ENCODE measurements at places on chromosomes 6 and 20.

GRCh38 chr20:64220891-64221527 is 34.5 kb upstream of the PCMTD2 start:
- DNase-seq: no peak

- no peak for DNase-seq
Measured at GRCh38 chr6:129312880-129313279, 397.1 kb downstream of the ARHGAP18 start.

DNA sequence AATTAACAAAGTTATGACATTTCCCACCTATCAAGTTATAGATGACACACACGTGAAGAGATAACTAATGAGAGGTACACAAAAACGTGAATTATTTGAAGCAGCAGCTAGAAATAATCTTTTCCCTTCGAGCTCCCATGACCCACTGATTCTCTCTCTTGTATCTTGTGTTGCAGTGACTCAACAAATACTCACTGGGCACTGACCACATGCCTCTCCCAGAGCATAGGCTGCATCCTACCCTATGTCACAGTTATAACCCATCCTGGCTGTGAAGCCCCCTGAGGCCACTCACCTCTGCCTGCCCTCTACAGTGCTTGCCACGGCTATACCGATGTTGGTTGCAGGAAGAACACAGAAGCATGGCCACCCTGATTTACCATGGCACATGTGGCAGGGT is 91.8 kb downstream of the INSM1 start:
- DNase-seq: no peak

- no peak for DNase-seq
Measured at GRCh38 chr20:57283860-57284259, 17.4 kb upstream of the BMP7 start.

- peak; percentile 82 for DNase-seq
Measured at GRCh38 chr6:31897612-31898382, at the start of gene EHMT2. TSS of gene EHMT2 (minus strand) at chr6:31897698. CDS start at chr6:31897677, 21 bp downstream.

GRCh38 chr6:10414756-10415616 is at the start of gene TFAP2A:
TSS of gene TFAP2A (minus strand) at chr6:10415074. CDS start at chr6:10414991, 83 bp downstream.
- DNase-seq: no peak

- peak; percentile 79 for DNase-seq
Measured at GRCh38 chr6:136607932-136608772, 57.9 kb upstream of the MAP7 start.

DNA sequence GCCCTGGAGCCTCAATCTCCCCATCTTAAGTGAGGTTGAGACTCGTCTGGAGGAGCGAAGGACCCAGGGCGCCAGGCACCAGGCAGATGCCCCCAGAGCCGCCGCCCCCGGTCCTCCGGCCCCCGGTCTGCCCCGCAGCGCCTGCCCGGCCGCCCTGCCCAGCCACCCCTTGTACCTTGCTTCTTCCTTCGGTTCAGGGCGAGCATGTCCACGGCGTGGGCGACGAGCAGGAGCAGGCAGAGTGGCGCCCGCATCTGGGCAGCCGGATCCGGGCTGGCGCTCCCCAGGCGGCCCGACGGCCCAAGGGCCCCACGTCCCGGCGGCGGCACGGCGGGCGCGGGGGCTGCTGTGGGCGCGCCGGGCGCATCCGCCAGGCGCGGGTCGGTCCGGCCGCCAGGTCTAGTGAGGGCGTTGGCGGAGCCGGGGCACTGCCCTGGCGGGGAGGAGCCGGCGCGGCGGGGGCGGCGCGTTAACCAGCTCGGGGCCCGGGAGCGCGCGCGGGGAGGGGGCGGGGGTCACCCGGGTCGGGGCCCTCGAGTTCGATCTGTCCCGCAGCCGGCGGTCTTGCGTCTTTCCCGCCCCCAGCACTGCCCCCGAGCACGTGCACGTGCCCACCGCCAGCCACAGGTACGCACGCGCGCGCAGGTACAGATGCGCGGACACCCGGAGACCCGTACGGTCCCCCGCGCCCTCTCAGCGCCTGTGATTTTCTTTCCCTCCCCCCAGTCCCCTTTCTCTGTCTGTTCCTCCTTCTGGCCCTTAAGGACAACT is at the start of gene RSPO4:
Gene RSPO4, minus strand, starts transcription at position 401 of the 771 bp plus-strand sequence. Its CDS starts 147 bp downstream, at position 254.
- DNase-seq: no peak

GRCh38 chr6:72999995-73000394 is 225.3 kb downstream of the KHDC1L start:
- DNase-seq: no peak

DNA sequence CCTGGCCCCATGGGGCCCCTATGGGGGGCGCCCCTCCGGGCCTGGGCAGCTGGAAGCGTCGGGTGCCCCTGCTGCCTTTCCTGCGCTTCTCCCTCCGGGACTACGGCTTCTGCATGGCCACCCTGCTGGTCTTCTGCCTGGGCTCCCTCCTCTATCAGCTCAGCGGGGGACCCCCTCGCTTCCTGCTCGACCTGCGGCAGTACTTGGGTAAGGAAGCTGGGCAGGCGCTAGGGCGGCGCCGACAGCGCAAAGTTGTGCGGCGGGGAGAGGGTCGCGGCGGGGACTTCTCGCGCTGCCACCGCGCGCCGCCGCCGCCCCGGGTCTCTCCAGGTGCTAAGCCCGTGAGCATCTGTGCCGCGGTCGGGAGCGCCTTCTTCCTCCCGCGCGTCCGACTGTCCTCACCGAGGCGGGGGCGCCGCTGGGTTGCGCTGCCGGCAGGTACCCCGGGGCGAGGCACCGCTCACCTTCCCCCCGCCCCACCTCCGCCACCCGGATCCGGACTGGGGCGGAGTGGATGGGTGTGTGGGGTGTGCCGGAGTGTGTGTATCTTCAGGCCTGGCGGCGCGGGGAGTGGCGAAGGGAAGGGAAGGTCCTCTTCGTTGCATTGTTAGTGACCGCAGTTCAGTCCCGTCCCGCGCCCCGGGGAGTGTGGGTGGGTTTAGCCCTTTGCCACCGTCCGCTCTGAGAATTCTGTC is 788 bp downstream of the UST start:
- peak; percentile 58 for DNase-seq

DNA sequence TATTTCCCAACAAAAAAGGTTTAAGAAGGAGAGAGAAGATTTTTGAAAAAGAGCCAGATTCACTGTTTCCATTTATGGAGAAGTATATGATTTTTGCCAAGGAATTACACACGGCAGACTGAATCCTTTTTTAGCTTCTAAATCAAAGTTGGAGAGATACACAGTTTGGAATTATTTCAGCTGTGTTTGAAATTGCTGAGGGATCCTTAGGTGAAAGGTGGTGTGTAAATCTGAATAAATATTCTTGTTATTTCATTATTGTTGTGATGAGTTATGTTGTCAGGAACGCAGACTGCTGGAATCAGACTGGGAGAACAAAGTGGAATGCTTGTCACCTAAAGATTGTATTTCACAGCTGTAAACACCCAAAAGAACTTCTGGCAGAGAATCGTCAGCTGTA is 168.5 kb upstream of the AKIRIN2 start:
- no peak for DNase-seq

- no peak for DNase-seq
Measured at GRCh38 chr6:114042267-114043016, 71.5 kb upstream of the HDAC2 start.

GRCh38 chr6:71544028-71544427 is 255.4 kb downstream of the OGFRL1 start:
- no peak for DNase-seq

DNA sequence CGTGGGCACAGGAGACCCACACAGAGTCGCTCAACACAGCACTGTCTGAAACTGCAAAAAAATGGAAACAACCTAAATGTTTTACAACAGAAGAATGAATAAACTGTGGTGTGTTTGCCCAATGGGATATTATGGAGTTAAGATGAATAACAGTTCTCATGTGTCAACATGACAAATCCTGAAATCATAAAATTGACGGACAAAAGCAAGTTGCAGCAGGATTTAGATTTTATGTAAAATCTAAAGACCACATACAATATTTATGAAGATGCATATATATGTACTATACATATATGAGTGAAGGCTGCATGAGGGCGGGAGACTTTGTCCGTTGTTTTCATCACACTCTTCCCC is 79.7 kb downstream of the GRM4 start:
- DNase-seq: no peak

DNA sequence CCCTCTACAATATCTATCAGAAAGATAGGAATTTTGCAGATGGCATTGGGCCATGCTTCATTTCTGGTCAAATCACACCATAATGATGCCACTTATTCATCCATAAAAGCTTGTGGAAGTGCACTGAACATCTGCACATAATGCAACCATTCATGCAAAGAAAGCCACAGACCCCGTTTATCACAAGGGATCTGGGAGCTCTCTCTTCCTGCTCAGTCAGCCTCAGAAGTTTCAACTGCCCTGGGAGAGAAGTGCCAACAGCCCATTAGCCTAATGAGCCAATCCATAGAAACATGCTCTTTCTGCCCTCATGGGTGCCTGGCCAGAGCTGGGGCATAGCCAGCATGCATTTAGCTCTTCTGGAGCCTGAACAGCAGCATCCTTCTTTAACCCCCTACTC is 85.8 kb downstream of the SLC35F1 start:
- no peak for DNase-seq

DNA sequence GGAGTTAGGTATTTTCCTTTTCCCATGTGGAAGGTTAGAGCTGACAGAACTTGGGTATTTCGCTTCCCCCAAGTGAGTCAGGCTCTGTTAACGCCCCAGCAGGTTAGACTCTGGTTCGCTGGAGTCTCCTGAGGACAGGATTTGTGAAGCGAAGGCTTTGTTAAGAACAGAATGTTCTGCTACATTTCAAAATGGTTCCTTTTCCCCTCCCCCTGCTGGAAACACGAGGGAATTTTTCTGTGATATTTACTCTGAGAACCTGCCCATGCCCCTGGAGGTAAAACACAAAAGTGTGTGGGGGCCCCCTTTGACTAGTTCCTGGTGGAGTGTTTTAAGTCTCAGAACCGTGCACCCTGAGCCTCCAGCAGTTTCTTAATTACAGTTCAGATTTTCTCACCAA is 731.4 kb upstream of the CITED2 start:
- no peak for DNase-seq

DNA sequence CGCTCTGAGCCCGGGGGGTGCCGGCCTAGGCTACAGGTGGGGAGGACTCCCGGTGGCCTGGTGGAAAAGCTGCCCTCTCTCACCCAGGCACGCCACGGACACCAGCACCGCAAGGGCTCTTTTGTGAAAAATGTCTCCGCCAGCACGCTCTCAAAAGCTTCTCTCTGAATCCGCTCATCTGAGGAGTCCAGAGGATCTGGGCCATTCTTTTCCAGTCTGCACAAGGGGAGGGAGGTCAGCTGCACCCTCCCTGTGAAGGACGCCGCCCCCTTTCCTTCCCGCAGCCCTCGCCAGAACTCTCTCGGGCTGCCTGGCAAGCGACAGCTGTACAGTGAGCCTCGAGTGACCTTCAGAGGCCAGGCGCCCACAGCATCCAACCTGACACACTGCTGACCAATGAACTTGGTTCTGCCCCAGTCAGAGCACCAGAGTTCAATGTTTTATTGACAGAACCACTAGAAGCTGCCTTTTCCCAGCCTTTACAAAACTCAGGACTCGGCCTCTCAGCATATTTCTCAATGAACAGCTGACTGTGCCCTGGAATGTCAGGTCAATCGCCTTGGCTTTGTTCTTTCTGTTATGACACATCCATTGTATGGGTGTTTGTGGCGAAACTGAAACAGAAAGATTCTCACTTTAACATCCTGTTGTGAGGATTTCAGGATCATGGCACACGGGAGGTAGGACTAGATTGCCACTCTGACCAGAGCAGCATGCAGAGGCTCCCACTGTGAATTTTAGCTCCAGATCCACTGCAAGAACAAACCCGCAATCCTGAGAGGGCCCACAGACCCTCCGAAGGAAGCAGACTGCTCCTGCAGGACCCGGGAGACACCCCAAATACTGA is 26.7 kb downstream of the SERPINB9 start:
- no peak for DNase-seq

DNA sequence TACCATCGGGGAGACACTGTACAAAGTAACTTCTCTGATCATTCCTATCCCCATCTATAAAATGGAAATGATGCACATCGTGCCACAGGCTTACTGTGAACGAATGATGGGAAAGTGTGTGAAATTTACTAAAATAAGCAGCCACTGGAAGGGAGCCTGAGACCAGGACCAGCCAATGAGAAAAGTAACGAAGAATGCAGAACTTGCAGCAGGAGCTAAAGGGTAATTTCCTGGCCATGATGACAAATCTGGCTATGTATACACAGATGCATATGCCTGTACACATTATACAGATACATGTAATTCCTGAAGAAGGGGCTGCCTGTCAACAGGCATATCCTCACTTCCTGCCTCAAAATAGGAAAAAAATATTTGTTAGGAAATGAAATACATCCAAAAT is 47.4 kb downstream of the GMDS start:
- no peak for DNase-seq

DNA sequence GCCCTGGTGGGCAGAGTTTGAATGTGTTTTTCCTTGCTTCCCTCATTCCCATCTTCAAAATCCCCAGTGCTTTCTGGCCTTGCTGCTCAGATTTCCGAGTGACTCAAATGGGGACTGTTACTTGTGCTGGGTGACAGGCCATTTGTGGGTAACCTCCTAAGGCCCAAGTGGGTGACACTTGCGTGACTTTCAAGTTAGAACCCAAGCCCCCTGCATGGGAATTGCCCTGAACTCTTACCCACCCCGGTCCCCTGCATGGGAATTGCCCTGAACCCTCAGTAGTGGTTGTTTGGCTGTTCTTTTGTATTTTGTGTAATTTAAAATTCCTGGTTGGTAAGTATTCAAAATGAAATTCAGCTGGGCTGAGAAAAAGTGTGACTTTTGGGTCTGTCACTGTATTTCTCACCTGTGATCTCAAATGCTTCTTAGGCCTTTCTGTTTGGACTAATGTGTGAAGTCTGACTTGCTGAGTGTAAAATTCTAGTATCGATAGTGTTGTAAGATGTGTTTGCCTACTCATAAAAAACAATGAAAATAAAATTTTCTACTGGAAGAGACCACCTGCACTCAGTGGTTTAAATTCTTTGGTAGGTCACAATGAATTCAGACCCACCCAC is 12.4 kb upstream of the RBM38 start:
- DNase-seq: no peak

- no peak for DNase-seq
Measured at GRCh38 chr6:35357677-35358076, 15.3 kb downstream of the PPARD start.

- DNase-seq: peak; percentile 57
Measured at GRCh38 chr6:33313709-33314514, at the start of gene TAPBP. TSS of gene TAPBP (minus strand) at chr6:33314078. CDS start at chr6:33314041, 37 bp downstream.

GRCh38 chr6:27986928-27987725 is 30.1 kb downstream of the OR2B6 start:
- no peak for DNase-seq

- no peak for DNase-seq
Measured at GRCh38 chr6:3812596-3812995, 36.6 kb upstream of the FAM50B start.

DNA sequence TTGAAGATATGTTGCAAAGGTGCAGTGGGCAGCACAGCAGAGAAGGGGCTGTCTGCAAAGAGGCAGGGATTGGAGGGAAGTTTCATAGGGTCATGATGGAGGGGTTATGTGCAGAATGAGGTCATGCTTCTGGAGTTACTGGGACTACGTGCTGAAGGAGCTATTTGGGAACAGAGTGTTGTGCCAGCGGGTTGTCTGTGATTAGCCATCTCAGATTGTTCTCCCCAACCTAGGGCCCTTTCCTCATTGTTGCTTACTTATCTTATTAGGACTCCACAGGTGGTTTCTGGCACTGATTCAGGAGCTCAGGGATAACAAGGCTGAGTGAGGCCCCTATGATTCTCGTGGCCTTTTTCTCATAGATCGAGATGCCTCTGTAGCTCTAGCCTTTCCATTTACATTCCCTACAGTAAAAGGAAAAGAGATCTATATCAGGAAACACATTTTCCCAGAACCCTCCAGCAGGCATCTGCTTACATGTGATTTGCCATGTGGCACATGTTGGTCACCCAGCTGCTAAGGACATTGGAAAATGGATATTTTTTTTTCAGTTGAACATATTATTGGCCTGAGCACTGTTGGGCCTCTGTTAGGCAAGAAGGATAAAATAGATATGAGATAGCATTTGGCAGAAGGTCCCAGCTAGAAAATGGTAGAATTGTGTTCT is 429.6 kb upstream of the PLCB4 start:
- DNase-seq: no peak
